ENCODE measurements at places on chromosomes 2 and 18.
A peak's percentile ranks its signal among the peaks of the same experiment; 100 is the strongest.

- no peak for DNase-seq
Observed at GRCh38 chr2:54298514-54298913, 42.5 kb upstream of the TSPYL6 start.

- no peak for DNase-seq
Observed at GRCh38 chr2:237132799-237133198, 47.1 kb downstream of the COPS8 start.

- DNase-seq: no peak
Observed at GRCh38 chr18:28063271-28063761, 113.6 kb downstream of the CDH2 start.

- DNase-seq: no peak
Observed at GRCh38 chr2:235352541-235352940, 141.3 kb upstream of the AGAP1 start.

DNA sequence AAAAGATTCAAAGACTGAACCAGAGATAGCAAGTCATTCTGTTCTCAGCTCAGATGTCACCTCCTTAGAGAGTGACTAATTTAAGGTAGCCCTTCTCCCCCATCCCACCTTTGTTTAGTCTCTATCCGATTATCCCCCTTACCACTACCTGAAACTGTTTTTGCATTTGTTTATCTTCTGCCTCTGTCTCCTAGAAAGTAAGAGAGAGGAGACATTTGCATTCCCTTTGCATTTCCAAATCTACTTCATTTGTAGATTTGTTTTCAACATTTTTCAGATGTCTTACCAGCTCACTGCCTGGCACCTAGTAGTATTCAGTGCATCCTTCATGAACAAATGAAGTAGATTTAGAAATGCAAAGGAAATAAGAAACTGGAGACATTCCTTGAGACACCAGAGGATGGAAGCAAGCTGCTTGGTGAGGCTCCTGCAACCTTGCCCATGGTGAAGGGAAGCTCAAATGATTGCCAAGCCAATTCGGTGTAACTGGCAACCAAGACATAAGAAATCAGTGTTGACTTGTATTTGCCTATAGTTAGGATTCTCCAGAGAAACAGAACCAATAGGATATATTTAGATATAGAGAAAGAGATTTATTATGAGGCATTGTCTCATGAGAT, 385.7 kb downstream of the STK39 start:
- DNase-seq: no peak

DNA sequence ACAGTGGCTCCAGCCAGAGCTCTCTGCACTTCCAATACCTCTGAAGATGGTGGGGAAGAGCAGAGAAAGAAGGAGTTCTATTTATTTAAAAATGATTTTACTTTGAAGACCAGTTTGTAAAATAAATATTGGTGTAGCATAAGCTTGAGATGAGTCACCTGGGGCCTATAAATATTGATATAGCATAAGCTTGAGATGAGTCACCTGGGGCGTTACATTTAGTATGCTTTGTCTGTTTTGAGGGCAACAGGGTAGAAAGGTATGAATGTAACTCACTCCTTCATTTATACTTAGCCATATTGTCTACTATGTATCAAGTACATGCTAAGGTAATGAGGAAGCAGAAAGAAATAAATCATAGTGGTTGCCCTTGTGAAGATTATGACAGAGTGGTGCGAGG, 7.7 kb upstream of the SULT1C4 start:
- DNase-seq: no peak

DNA sequence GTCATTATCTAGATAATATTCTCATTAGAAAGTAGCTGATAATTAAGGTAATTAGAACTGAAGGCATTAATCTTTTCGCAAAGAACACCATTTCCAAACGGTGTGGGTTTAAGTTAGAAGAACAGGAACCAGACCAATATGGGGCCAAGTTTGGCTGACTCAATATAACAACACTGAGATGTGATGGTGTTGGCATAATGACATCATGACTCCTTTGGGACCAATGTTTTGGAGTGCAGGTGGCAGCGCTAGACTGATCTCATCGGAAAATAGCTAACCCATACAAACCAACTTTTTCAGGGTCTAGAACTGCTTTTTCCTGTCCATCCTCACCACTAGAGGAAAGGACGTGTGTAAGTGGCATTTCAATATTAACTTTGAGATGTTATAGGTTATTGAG, 1171.7 kb upstream of the ZEB2 start:
- DNase-seq: no peak

- DNase-seq: no peak
Observed at GRCh38 chr2:172113617-172114016, 10.9 kb upstream of the DLX2 start.

GRCh38 chr18:54939361-54939917, 19.8 kb downstream of the CCDC68 start:
- no peak for DNase-seq

DNA sequence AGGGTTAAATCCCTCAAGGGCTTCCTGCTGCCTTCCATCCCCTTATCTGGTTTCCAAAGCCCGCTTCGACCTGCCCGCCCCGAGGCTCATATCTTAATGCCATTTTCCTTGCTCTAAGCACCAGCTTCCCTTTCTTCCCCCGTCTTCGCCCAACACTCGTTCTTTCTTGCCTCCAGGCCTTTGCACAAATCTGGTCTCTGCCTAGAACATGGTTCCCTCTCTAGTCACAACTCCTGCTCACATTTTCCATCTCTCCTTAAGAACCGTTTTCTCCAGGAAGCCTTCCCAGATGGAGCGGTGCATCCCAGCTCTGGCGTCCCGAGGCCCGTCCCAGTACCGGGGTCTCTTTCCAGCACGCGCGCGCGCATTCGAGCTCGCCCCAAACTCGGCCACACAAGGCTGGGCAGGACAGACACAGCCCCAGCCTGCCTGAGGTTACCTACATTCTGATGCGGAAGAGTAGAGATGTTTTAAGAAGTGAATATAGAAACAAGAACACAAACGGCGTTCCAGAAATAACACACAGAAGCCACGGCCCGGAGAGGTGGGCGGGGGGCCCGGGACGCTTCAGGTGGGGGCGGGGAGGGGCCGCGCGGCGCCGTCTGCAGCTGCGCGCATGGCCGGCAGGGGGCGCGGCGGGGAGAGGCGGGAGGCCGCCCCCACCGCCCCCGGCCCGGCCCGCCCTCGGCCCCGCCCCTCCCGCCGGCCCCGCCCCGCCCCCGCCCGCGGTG, at the start of gene DGKD:
Gene DGKD (plus strand): TSS at position 726 of the 731 bp plus-strand sequence. CDS start 25 bp downstream, outside the sequence.
- DNase-seq: peak; percentile 69

- no peak for DNase-seq
Observed at GRCh38 chr2:29192526-29192925, 77.3 kb downstream of the CLIP4 start.

DNA sequence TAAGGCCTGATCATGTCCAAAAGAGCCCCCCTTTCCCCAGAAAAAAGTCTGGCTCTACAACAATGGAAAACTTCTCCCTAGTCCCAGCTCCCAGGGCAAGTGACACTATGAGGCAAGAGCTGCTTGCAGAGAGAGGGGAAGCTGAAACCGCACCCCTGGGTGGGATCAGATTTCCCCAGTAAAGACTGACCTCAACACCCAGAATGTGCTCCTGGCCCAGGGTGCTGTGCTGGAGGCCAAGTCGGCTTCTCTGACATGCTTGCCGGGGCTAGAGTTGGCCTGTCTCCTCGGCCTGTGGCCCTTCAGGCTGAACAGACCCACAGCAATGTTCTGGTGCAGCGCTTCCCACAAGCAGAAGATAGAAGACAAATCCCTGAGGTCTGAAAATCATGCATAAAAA, 18.4 kb upstream of the ST8SIA3 start:
- DNase-seq: no peak
